Stimulated activated CD8-positive, alpha-beta memory T cell treated with anti-CD3 and anti-CD28 coated beads, Interleukin-7, amount 100 ng/mL, for 1 hour (primary cell): ENCODE measurements at places on chromosomes 13 and 19.

- DNase-seq, result no peak
These were observed 21.0 kb downstream of the RFX1 start for GRCh38 chr19:13984875-13985741.

DNA sequence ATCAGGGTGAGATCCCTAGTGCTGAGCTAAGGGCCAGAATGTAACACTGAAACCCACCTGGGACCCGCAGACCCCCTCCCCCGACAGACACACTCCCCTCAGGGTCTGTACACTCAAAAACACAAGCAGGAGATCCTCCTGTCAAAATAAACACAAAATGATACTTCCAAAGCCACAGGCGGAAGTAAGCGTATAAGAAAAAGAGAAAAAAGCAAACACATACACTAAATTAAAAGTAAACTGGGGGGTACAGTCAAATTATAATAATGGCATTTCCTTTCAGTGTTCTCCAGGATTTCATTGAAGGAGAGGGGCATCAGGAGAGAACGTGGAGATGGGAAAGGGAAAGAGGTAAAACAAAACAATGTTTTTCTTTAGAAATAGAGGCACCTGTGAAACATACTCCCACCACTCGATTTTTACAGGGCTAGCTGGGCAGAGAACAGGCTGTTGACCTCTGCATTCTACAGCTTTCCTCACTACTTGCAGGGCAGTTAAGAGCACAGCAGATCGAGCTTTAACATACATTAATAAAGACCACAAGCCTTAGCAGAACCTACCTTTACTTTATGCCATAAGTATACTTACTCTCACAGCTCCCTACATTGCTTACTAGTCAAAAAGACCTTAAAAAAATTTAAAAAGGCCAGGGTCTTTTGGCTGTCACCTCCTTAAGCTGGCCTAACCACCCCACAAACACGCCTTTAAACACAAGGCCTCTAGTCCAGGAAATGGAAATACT is 5.3 kb downstream of the ZIC5 start:
- DNase-seq, result no peak

- DNase-seq, result no peak
These were observed 195.8 kb upstream of the RNF113B start for GRCh38 chr13:98372876-98373275.

DNA sequence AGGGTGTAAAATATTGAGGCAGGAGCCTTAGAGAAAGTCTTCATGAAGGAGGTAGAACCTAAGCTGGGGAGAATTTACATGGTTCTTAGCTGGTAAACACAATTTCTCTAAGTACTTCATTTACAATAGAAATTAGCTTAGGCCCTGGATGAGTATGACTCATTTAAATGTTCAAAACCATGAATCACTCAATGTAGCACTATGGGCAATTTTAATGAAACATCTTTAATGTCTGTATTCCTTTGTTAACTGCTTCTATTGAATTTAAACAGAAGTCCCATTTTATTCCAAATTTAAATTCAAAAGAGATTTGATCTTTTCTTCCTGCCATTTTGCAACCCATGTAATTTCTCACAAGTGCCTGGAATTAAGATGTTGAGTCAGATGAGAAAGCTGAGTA is 252.1 kb downstream of the RFC3 start:
- no peak for DNase-seq

DNA sequence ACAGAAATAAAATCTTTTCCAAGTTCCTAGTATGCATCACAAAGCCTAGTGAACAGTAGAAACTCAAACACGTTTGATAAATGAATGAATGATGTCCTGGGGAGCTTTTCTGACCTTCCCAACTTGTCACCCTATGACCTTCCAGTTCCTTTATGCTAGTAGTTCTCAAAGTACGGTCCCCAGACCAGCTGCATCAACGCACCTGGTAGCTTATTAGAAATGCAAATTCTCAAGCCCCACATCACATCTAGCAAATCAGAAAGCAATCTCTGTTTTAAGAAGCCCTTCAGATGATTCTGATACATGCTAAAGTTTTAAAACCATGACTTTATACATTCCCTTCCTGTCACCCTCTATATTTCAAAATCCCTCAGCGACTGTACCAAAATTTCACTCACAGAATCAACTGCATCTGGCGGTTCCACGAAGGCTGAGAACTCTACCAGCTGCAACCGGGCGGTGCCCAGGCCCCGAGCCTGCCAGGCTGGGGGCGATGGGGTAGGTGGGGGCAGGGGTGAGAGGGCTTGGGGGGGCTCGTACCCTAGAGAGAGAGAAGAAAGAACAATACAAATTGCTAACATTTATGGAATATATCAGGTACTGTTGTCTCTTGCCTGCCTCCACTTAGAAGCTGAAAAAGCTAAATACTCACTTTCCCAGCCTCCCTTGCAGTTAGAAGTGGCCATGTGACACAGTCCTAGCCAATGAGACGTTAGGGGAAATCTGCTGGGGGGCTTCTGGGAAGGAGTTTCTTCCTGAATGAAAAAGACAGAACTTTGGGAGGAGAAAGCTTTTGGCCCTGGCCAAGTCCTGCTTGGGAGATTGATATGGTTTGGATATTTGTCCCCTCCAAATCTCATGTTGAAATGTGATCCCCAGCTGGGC is 13.3 kb downstream of the CD37 start:
- DNase-seq, result no peak

DNA sequence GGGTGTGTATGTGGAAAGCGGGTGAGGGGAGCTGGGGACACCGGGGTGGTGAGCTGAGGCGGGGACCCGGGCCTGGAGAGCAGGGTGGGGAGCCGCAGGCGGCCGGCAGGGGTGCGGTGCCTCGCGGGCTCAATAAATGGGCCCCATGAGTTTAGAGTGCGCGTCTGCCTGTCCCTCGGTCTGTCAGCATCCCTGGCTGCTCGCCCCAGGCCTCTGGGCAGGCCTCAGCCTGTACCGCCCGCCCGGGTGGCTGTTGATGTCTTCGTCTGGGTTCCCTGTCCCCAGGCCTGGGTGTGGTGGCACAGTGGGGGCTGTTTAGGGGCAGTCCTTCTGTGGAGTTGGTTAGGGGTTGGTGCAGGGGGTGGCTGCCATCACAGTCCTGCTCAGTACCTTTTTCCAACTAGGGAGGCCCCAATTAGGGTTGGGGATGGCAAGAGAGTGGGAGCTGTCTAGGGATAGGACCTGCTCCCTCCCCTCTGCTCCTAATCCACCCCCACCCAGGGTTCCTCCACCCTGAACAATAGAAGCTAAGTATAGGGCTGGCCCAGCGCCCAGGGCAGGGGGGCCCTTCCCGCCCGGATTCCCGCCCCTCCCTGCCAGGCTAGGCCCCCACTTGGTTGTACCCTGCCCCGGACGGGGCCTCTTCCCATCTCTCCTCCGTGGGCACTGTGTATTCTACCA is 12.2 kb downstream of the CIC start:
- no peak for DNase-seq

GRCh38 chr13:43057653-43058317 is 34.4 kb downstream of the DNAJC15 start:
- no peak for DNase-seq

DNA sequence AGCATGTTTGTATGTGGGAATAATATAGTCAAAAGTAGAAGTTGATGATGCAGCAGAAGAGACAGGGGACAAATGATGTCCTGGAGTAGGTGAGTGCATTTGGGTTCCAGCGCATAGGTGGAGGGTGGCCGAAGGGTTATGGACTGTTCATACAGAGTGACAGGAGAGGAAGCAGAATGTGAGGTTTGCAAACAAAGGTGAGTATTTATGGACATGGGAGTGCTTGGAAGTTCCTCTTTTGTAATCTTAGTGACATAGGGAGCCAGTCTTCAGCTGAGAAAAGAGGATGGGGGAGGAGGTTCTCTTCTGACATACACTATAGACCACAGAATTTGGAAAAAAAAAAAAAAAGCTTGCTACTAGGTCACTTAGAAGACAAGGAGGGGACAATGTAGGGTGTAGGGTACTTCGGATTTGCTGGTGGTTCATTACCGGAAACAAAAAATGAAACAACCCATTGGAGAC is 331.6 kb downstream of the DLEU7 start:
- no peak for DNase-seq
